ENCODE measurements at places on chromosomes 12 and 14.

GRCh38 chr12:82833481-82833880 lies 146.8 kb downstream of the TMTC2 start:
- DNase-seq = no peak

DNA sequence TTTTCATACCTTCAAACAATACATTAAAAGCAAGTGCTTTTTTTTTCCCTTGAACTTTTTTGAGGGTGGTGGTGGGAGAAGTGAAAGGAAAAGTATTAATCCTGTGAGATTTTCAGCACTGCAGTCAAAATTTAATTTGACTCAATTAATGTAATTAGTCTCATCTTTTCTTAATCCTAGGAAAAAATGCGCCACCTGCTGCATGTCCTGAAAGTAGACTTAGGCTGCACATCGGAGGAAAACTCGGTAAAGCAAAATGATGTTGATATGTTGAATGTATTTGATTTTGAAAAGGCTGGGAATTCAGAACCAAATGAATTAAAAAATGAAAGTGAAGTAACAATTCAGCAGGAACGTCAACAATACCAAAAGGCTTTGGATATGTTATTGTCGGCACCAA lies 52.2 kb downstream of the SPATA7 start:
- DNase-seq = no peak

GRCh38 chr12:78419513-78419912 lies 445.1 kb upstream of the SYT1 start:
- no peak for DNase-seq

DNA sequence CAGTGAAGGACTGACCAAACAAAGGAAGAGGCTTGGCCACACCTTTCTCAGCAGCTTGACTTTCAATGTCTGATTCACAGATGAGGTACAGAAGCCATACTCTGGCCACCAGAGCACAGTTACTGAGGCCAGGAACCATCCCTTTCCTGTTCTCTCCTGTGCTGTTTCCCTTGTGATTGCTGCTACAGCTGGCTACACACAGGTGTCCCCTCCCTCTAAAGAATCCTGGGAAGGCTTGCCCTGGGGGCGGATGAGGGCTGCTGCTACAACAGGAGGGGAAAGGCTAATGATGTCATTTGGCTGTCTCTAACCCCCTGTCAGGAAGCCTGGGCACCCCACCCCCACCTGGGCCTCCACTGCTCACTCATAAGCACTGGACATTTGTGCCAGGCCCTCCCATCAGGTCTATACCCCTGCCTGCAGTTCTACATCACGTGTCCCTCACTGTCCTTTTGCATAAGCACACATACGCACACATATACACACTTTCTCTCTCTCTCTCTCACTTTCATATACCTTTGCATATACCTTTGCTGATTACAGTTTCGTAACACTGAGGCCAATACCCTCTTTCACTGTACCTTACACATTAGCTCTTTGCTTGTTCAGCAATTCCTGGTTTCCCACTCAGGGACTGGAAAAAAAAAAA lies 41.4 kb downstream of the PRPF40B start:
- DNase-seq = peak; percentile 89

GRCh38 chr12:13935169-13935568 lies 46.2 kb downstream of the GRIN2B start:
- DNase-seq = no peak

GRCh38 chr12:124684971-124685688 lies 117.7 kb upstream of the NCOR2 start:
- no peak for DNase-seq

GRCh38 chr12:12349711-12350665 lies at the start of gene MANSC1:
Gene MANSC1 (minus strand): TSS chr12:12350242. CDS start chr12:12343314, 6,928 bp downstream.
- DNase-seq = peak; percentile 64

GRCh38 chr14:61653507-61653906 lies 41.8 kb upstream of the HIF1A start:
- peak; percentile 92 for DNase-seq

GRCh38 chr12:70648831-70649230 lies 11.6 kb upstream of the PTPRB start:
- peak; percentile 82 for DNase-seq

DNA sequence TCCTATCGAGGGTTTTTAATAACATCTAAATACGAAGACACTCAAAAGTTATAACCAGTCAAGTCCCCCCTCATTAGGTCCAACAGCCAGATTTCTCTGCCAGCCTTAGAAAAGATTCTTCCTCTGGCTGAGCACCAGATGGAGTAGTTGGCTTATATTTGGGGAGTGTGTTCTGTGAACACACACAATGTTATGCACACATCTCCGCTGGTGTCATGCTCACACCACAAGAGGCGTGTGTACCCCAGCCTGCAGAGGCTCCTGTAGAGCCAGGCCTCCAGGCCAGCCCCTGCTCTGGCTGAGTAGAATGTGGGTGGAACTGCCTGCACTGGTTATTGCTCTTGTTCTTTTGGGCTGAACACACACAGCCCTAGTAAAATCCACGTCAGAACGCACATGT lies 64.0 kb downstream of the PIWIL1 start:
- no peak for DNase-seq

DNA sequence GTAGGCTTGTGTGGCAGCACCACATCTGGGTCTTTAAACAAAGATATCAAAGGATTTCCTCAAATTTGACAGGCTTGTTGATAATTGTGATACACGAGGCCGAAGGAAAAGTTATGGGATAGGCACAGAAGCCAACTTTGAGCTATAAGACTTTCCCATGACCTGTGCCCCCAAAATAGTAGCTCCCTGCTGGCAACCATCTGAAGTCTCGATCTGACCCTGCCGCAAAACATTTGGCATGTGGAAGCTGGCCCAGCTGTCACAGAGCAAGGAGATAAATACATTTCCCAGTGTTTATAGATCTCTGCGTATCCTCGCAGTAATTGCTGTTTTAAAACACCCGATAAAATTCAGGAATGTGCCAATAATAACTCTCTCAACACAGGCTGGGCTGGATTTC lies 26.4 kb upstream of the RGS6 start:
- DNase-seq = no peak

DNA sequence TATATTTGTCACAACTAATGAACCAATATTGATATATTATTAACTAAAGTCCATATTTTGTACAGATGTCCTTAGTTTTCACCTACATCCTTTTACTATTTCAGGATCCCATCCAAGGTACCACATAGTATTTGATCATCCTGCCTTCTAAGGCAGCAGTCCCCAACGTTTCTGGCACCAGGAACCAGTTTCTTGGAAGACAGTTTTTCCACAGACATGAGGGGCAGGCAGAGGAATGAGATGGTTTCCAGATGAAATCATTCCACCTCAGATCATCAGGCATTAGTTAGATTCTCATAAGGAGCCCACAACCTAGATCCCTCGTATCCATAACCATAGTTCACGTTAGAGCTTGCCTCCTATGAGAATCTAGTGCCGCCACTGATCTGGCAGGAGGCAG lies 82.8 kb upstream of the BCL2L14 start:
- DNase-seq = no peak

DNA sequence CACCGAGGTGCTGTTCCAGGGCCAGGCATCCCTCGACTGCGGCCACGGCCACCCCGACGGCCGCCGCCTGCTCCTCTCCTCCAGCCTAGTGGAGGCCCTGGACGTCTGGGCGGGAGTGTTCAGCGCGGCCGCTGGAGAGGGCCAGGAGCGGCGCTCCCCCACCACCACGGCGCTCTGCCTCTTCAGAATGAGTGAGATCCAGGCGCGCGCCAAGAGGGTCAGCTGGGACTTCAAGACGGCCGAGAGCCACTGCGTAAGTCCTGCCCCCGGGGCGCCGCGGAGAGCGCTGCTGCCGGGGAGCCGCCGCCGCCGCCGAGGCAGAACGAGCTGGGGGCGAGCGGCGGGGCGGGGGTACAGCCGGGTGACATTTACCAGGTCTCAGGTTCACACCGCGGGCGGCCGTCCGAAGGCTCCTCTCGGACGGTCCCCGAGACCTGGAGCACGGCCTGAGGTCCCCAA lies 1.4 kb downstream of the PLXNC1 start:
- no peak for DNase-seq

DNA sequence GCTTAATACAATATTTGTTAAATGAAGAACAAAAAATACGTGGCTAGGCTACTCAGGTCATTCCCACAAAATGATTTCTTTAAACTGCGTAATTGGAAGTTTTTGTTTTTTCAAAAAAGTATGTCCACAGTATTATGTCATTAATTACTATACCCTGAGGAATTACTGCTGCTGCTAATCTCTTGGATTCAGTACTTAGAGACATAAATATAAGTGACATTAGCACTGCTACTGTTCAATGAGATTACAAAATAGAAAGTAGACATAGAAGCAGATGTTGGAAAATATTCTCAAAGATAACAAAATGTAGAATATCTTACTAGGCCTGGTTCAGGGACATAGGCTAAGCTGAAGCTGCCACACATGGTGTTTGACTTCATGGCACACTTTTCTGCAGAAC lies 36.3 kb downstream of the HMGA2 start:
- no peak for DNase-seq

GRCh38 chr14:42884100-42884499 lies 1277.4 kb downstream of the LRFN5 start:
- no peak for DNase-seq

DNA sequence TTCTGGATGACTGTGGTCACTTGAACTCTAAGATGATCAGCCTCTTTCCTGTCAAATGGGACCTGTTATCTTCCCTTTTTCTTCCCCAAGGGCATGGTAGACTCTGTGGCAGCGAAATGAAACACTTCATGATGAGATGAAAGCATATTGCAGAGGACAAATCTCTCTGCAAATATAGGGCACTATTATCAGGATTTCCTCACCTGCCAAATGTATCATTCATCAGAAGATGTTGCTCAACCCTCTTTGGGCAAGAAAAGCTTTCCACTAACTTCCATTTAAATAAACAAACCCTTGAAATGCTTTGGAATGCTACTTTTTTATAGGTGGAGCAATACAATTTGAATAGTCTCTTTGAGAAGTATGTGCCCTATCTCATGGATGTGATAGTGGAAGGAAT lies 105.0 kb downstream of the DNAH10 start:
- no peak for DNase-seq

DNA sequence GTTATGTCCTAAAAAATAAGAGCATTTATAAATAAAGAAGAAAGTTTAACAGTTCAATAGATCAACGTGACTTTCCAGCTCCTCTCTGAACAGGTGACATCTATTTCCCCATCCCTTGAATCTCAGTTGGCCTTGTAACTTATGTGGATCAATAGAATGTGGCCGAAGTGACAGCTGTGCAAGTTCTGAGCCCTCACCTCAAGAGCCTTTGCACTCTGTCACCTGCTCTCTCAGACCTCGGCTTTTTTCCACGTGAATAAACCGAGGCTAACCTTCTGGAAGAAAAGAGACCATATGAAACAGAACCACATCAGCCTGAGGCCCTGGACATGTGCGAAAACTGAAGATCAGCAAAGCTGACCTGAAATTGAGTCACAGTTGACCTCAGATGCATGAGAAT lies 253.0 kb downstream of the DAD1 start:
- no peak for DNase-seq

DNA sequence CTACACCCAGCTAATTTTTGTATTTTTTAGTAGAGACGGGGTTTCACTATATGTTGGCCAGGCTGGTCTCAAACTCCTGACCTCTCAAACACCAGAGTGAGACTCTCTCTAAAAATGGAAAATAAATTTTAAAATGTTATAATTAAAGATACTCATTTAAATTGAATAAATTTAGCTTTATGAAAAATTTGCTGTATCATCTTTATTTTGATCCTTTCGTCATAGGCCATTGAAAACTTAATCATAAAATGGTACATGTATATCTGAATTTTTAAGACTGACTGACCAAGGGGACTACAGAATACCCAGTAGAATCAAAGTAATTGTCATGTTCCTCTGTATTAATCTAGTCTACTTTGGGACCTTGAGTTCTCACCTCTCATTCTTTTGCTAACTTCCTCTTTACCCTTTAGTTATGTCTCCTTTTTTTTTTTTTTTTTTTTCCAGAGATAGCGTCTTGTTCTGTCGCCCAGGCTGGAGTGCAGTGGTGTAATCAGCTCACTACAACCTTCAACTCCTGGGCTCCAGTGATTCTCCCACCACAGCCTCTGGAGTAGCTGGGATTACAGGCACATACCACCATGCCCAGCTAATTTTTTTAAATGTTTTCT lies 9.5 kb downstream of the RAB5B start:
- DNase-seq = no peak

GRCh38 chr14:22047115-22047514 lies 373.5 kb upstream of the OR4E1 start:
- DNase-seq = peak; percentile 34

Measured in endothelial cell of umbilical vein (primary cell).